NCI-H1105 (cell line): ENCODE measurements at places on chromosomes 4 and X.

GRCh38 chr4:130922955-130923354 is 1827.0 kb downstream of the C4orf33 start:
- DNase-seq, result no peak

DNA sequence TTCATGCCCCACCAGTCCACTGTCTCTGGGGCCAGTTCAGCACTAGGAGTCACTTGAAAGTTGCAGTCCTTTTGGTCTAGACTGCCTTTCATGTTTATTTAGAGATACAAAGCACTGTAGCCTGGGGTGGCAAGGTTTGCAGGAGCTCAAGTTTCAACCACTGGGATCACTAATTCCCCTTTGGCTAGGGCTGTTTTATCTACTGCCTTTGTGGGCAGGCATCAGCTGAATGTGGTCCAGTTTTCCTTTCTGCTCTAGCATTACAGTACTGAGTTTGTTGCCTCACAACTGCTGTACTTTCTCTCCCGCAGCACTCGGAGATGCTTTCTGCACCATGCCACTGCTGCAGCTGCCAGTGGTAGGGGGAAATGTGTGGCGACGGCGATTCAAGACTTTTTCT is 222.3 kb upstream of the HDX start:
- DNase-seq, result no peak

DNA sequence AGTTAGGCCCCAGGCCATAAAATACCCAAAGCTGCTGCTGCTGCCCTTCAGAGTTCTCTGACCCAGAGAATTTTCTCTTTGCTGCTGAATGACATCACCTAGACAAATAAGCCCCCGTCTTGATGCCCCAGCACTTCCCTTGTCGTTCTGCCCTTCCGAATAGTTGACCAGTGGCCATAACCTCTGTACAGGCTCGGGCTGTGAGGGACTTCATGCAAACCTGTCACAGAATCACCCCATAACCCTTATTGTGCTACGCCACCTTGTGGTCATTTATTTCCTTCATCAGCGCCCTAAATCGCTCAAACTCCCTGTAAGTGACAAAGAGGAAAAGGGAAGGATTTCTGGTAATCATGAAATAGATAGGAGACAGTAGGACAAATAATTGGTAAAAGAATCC is 18.8 kb downstream of the SPACA5 start:
- peak; percentile 45 for DNase-seq

DNA sequence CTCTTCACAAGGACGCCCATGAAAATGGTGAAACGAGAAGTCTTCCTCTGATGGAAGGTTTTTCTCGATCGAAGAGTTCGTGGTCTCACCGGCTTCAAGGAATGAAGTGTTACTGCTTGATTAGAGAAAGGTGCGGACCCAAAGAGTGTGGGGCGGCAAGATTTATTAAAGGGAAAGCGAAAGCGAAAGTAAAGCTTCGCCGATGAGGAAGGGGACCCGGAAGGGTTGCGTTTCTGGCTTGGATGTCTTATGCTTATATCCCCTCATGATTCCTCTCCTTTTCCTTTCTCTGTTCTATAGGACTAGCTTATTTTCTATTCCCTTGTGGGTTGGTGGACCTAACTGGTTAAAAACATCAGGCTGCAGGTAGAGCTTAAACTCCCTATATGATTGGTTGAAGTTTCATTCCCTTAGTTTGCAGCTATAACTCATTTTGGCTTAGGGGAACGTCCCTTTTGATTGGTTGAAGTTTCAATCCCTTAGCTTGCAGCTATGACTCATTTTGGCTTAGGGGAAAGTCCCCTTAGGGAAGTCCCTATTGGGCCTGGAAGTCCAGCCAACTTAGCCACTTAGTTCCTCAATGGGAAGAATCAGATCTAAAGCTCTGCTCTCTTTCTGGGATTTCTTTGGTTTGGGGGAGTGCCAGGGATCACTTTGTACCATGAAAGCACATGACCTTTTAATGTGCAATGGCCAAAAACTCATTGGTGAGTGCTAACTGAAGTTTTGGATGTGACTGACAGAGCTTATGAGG is 1025.0 kb upstream of the PCDH10 start:
- peak; percentile 19 for DNase-seq

GRCh38 chr4:176498617-176499256 is 179.0 kb downstream of the SPCS3 start:
- DNase-seq, result no peak

GRCh38 chr4:138078253-138078652 is 163.9 kb downstream of the SLC7A11 start:
- DNase-seq, result no peak

DNA sequence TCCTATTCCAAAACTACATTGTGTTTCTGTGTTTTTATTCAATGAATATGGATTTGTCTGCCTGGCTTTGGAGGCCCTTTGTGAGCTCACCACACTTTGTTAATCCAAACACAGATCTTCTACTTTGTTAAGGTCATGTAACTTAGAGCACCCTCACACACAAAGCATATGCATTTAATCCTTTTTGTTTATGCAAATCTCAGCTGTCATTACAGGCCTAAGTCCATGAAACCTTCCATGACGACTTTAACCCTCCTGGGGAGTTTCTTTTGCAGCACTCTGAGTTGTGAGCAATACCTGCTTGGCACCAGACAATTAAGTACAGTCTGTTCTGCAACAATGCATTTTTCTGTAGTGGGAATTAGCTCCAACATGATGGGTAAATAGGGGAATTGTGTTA is 14.9 kb downstream of the CCSER1 start:
- no peak for DNase-seq

DNA sequence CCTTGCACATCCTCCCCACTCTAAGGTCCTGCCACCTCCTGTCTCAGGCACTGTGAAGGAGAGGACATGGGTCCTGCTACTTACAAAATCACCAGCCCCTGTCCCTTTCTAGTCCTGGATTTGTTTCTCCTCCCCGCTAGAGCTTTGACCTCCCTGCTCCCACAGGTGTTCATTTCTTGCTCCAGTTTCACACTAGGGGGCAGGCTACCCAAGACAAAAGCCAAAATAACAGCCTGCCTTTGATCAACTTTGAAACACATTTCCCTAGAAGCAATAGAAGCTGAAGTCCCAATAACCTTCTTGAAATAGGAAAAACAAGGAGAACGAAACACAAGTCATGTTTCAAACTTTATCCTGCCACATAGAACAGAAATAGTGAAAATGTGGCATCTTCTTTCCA is 164.4 kb downstream of the QDPR start:
- no peak for DNase-seq

- DNase-seq, result no peak
Observed at GRCh38 chr4:149952716-149953115, 125.5 kb upstream of the DCLK2 start.

GRCh38 chrX:19630228-19630627 is 114.9 kb upstream of the MAP3K15 start:
- no peak for DNase-seq

DNA sequence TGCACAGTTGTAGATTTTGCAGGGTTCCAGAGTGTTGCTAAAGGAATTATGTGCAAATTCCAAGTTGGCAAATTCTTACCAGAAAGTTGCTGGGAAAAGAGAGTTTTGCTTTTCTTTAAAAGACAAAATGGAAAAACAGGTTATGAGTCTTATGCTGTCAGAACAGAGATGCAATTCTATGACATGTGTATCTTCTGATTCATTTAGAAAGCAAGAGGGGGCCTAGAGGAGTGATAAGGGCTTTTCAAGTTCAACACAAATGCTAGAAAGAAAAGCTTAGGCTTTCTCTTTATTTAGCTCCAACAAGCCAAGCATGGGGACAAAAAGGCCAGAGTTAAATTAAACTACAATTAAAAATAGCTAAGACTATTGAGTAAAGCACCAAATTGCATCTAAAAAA is 72.4 kb upstream of the GATB start:
- no peak for DNase-seq

DNA sequence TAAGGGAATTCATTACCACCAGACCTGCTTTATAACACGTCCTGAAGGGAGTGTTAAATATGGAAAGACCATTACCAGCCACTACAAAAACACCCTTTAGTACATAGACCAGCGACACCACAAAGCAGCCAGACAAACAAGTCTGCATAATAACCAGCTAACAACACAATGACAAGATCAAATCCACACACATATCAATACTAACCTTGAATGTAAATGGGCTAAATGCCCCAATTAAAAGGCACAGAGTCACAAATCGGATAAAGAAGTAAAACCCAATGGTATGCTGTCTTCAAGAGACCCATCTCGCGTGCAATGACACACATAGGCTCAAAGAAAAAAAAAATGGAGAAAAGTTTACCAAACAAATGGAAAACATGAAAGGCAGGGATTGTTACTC is 36.9 kb downstream of the FGF16 start:
- DNase-seq, result no peak

DNA sequence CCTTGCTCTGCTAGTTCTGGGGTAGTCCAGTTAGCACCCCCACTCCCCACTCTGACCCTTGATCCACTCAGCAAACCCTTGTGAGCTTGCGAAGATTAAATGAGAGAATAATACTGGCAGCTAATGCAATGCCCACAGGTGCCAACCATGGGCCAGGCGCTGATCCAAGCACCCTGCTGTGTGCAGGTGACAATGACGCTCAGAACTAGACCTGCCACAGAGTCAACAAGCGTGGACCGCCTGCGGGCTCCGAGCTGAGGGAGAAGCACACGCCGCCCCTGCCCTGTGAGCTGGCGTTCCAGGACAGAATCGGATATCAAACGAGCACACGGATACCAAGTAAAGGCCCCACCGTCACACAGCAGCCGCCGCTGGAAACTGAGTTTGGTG is 129.2 kb downstream of the FAM53A start:
- DNase-seq, result peak; percentile 41

DNA sequence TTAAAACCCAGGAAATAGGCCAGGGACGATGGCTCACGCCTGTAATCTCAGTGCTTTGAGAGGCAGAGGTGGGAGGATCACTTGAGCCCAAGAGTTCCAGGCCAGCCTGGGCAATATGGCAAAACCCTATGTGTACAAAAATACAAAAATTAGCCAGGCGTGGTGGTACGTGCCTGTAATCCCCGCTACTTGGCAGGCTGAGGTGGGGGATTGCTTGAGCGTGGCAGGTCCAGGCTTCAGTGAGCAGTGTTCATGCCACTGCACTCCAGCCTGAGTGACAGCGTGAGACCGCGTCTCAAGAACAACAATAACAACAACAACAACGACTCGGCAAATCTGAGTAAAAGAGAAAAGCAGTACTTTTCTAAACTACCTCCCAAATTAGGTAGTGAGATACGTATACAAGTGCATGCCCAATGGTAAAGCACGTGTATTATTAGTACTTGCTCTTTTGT is 13.0 kb upstream of the NDUFC1 start:
- DNase-seq, result no peak

DNA sequence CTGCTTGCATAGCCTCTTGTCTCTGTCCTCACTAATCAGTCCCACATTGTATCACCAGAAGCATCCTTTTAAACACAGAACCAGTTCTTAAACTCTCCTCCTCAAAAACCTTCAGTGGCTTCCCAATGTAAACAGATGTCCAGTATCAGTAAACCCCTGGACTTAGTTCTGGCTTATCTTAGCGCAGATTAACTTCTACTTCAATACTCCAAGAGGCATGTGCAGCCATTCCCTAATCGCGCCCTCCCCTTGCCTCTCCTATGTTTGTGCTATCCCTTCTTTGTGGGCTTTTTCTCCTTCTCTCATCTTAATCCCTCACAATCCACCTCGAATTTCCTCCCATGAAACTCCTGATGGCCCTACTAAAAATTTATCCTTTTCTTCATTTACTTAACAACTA is 193.8 kb downstream of the FBXO8 start:
- DNase-seq, result no peak

DNA sequence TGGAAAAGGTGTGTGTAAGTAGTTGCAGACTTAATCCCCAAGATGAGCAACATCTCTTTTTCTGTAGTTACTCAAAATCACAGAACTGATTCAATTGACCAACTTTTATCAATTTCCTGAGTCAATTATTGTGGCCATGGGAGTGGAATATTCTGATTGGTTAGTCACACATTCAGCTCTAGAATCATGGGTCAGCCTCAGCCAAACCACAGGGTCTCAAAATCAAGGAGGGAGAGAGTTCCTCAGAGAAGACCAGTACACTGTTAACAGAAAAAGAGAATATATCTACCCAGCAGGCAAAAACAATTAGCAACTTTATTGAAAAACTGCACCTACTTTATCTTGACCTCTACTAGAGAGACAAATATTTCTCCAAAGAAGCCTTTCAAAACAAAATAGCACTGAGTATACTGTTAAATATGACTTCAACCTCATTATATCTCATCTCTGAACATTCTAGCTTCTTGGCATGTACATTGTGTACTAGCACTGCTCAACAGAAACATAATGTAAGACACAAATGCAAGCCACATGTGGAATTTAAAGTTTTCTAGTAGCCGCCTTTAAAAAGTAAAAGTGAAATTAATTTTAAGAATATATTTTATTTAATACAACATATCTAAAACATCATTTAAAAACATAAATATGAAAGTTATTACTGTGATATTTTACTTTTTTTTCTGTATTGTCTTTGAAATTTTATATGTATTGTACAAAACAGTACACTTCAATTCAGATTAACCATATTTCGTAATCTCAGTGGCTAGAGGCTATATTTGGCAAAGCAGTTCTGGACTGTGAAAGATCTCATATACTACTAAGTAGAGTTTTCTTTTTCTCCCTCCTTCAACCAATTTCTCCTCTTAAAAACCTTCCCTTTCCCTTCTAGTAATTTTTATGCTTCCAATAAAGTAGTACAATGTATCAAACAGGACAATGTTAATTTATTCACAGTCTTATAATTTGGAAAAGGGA is 11.8 kb upstream of the LCORL start:
- DNase-seq, result no peak

DNA sequence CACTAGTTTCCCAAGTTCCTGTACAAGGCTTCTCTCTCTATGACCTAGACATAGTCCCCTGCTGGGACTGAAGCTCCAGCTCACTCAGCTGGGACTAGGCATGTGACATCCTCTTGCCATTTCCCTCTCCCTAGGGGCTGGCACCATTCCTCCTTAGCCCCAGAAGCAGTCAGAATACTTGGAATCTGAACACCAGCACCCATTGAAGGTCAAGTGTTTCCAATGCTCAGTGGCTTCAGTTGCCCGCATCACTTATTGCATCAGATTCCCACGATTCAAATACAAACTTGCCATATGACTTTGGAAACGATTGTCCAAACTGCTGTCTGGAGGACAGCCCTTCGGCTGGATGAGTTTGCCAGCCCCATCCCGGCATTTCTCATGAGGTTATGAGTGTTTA is 65.5 kb upstream of the HOPX start:
- no peak for DNase-seq

GRCh38 chr4:183182873-183183725 is 84.0 kb downstream of the WWC2 start:
- no peak for DNase-seq

DNA sequence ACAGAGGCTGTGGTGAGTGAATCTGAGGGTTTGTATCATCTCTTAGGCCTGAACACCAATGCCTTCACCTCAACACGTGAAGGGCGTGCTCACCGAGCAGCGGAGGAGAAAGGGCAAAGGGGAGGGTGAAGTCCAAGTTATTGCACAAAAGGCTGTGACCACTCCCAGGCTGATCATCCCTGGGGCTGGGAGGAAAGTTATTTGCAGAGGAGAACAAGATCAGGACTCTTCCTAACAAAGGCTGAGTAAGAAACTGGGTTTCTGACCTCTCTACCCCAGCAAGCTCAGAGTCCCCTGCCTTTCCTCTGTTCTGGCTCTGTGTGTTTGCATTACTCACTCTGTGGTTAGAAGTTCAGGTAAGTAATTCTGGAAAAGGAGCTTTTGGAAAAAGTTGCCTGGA is 366.3 kb upstream of the CXorf51A start:
- no peak for DNase-seq

- DNase-seq, result no peak
Observed at GRCh38 chr4:10272511-10272910, 155.9 kb upstream of the WDR1 start.
